ENCODE measurements at places on chromosomes 13 and 19.

DNA sequence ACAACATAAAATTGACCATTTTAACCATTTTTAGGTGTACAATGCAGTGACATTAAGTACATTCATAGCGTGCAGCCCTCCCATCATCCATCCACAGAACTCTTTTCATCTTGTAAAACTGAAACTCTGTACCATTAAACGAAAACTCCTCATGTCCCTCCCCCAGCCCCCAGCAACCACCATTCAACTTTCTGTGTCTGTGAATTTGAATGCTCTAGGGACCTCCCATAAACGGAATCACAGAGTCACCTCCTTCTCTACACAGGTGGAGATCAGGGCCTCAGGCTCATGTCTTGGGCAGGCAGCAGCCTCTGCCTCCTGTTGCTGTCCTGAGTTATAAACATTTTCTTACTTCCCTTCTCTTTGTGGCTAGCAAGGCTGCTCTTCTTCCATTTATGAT, 7.3 kb upstream of the CCNE1 start:
- DNase-seq: no peak

DNA sequence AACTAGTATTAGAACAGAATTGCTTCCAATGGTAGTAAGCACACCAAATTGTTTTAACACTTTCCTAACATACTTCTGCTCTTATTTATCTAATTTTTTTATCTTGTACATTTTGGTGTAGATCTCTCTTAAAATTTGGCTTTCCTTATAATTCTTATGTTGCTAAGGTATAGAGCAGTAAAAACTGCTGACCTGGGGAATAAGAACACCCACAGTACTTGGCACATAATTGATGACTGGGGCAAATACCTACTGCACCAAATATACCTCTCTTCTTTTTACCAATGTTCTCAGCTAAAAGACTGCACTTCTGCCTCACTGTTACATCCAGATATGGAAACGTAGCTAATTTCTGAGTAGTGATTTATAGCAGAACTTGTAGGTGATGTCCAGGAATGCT, 642.2 kb downstream of the LIG4 start:
- DNase-seq: no peak

- no peak for DNase-seq
These were observed 56.1 kb downstream of the CHST8 start for GRCh38 chr19:33677745-33678426.

GRCh38 chr13:43732726-43733125, 54.0 kb downstream of the ENOX1 start:
- DNase-seq: no peak

DNA sequence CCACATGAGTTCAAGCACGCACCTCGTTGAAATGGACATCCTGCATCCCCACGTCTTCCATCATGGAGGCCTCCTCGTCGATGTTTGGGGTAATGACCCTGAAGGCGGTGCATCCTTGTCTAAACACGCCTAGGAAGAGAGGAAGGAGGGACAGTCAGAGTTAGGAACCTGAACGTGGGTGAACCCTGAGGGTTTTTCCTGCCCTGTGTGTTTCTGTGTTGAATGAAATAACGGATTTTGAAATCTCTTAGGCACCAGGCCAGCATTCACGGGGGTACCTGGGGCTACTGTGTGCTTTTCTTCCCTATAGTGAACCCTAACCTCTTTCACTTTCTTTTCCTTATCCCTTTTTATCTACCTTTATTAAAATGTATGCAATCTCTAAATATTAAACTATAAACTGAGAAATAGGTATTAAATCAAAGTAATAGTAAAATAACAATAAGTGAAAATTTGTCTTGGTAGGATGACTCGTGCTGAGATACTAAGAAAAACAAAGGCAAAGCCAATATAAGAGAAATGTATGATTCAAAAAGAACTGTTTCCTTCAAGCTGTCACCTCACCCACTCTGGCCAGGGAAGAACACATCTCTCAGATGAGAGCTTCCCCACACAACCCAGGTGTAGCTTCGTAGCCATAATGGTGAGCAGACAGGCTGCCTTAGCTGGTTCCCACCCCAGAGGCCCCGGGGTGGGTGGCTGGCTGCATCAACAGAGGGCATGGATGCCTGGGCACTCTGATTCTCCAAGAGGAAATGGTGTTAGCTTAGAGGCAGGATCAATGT, 72.1 kb upstream of the SLC15A1 start:
- no peak for DNase-seq

DNA sequence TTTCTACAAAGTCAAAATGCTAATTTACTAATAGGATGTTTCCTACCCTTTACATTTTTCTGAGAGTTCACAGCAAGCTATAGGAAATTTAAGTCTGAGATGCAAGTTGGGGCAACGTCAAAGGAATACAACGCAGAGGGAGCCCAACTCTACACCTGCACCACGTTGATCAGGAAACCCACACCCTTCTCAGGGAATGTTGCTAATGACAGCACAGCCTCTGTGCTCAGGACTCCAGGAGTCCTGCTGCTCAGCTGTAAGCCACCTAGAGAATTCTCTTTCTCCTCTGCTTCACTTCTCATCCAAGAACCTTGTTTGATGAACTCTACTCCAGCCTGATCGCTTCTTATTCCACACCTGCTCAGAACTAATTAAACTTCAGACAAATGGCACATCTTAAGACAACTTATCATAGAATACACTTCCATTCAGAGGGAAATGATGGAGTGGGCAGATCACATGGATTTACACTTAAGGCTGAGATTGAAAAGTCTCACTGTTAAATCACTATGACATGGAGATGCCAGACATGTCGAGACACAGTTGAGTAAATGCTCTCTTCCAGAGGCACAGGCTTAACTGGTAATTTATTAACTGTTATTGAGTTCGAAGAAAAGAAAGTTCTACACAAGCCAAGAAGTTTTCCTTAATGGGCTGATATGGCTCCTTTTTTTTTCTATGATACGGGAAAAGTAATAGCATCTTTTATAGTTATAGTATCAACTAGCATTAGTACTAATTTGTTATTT, 811.6 kb upstream of the ARGLU1 start:
- DNase-seq: no peak

DNA sequence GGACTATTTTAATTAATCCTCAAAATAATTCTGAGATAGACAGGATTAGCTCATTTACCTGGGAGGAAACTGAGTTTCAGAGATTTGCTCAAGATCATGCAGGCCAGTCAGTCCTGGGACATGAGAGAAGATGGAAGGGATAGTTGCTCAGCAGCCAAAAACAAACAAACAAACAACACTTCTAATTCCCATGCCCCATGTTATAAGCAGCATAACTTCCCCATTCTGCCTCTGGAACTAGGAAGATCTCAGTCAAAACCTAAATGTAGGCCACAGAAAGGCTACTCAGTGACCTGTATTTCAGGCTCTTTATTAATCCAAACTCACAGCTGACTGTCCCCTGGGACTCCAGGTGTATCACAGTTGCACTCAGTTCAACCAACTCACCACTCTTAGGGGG, 489.2 kb upstream of the NBEA start:
- DNase-seq: no peak

DNA sequence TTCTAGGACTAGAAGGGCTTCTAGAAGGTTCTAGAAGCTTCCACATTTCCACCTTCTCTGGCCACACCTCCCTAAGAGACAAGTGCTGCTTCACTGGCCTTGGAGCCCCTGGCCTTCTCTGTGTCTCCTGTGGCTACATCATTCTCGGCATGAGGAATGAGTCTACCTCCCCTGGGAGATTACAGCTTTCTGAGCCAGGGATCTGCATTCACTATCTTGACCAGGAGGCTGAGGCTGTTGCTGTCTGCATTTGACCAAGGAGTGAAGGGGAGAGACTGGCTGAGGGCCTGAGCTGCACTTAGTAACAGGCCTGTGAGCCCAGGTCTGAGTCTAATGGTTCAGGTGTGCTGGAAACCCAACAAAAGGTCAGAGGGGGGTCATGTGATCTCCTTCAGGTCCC, 5.3 kb downstream of the CPAMD8 start:
- no peak for DNase-seq

- no peak for DNase-seq
These were observed 1.2 kb downstream of the UTP14C start for GRCh38 chr13:52025475-52026245.

GRCh38 chr19:35899547-35900214, 659 bp downstream of the NFKBID start:
- no peak for DNase-seq

DNA sequence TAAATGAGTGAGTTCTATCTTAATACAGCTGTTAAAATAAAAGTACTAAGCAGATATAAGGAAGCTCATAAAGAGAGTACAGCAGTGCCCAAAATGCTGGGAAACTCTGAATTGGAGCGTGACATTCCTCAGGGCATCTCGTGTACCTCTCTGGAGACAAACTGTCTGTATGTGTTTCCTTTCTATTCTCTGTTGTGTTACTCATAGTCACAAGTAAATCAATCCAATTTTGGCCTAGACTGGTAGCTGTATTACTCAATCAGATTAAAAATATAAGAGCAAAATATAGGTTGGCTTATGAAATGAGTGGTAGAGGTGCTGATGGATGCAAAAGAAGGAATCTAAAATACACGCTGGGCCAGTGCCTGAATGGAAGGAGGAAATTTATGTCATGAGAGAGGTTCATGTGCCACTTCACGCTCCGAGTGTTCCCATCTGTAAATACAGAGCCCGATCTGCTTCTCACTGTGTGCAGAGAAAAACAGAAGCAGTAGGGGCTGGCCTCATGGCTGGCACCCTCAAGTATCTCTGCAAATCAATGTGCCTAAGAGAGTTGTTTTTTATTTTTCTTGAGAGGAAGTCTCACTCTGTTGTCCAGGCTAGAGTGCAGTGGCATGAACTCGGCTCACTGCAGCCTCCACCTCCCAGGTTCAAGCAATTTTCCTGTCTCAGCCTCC, 58.7 kb upstream of the RGCC start:
- DNase-seq: no peak

DNA sequence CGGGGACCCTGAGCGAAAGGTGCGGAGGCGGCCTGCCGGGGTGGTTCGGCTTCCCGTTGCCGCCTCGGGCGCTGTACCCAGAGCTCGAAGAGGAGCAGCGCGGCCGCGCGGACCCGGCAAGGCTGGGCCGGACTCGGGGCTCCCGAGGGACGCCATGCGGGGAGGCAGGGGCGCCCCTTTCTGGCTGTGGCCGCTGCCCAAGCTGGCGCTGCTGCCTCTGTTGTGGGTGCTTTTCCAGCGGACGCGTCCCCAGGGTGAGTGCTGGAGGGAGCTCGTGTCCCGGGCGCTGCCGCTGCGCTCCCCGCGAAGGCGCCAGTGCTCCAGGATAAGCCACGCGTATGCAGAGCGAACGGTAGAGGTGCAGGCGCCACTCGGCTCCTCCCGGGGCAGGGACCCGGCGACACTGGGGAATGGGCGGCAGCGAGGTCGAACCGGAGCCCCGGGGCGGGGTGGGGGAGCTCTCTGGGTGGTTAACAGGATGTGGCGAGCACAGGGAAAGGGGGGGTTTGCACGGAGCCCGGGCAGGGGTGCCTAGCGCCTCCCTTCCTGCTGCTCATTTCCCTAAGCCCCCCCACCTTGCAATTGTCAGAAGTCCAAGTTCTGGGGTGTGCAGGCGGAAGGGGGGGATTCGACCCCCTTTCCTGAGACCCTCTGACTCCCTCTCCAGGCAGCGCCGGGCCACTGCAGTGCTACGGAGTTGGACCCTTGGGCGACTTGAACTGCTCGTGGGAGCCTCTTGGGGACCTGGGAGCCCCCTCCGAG, at the start of gene IL27RA:
TSS of gene IL27RA (plus strand) at position 44 of the 762 bp plus-strand sequence. CDS start at position 155, 111 bp downstream.
- no peak for DNase-seq

GRCh38 chr13:41127701-41128100, 4.9 kb downstream of the KBTBD6 start:
- no peak for DNase-seq

- no peak for DNase-seq
These were observed 5.5 kb upstream of the SAE1 start for GRCh38 chr19:47124937-47125668.

DNA sequence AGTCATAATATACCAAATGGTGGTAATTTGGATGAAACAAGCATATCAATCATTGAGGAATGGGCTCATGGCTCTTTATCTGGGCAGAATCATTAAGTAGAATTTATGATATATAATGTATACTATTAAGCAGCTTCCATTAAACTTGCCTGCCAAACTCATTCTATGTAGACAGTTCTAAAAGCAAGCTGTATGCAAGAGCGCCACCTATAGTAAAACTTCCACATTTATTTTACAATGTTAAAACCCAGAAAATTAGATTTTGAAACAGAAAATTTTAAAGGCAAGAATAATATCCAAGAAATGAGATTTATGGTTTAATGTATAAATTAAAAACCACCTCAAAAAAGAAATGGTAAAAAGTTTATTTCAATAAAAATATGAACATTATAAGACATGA, 161.5 kb downstream of the MZT1 start:
- DNase-seq: no peak

GRCh38 chr13:79528759-79529191, 47.8 kb downstream of the NDFIP2 start:
- no peak for DNase-seq

DNA sequence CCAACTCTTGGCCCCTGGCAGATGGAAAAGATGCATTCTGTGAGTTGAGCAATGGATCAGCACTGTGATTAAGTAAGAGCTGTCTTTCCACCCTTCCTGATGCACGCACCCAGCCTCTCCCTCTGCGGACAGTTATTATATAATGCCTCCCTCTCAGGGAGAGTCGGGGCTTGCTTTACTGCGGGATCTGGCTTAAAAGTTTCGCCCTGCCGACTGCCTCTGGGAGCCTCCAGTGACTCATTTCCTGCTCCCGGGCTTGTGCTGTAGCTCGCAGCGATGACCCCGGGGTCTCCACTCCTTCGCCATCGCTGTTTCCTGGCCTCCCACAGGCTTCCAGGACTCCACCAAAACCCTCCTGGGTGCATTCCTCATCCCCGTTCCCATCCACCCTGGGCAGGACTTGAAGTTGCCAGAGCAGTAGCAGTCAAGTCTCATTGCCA, 107.4 kb upstream of the SLC7A1 start:
- peak; percentile 91 for DNase-seq

GRCh38 chr19:50952910-50953309, at the start of gene KLK5:
Gene KLK5, minus strand, starts transcription at chr19:50953038. Its CDS starts 381 bp downstream, at chr19:50952657.
- DNase-seq: no peak

GRCh38 chr19:16598848-16599247, 26.6 kb upstream of the SLC35E1 start:
- DNase-seq: no peak

DNA sequence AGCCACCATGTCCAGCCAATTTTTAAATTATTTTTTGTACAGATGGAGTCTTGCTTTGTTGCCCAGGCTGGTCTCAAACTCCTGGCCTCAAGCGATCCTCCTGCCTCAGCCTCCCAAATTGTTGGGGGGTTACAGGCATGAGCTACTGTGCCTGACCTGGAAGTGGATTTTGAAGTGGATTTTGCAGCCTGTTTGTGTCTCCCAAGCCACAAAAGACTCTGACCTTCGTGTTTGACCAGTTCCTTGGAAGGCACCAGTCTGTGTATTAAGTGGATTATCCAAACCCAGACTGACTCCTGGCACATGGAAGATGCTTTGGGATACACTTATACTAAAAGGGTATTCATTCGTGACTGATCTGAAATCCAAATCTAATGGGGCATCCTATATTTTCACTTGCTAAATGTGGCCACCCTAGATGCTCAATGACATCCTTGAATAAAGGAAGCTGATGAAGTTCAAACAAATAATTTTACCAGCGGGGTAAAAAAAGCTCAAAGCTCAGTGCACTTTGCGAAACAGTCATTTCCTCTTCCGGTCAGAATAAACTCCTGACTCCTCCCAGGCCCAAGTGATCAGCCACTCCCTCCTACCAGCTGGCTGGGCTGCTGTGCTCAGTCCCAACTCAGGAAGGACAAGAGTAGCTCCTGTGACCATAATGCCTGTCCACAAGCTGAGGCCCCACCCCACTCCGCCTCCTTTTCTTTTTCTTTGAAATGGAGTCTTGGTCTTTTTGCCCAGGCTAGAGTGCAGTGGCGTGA, 32.6 kb upstream of the GATAD2A start:
- no peak for DNase-seq
